ENCODE measurements at places on chromosomes 2 and 18. TPM values are rescaled to one million over a fixed set of nuclear protein-coding genes. Genes with fewer than 3 reads are reported as not detected.

DNA sequence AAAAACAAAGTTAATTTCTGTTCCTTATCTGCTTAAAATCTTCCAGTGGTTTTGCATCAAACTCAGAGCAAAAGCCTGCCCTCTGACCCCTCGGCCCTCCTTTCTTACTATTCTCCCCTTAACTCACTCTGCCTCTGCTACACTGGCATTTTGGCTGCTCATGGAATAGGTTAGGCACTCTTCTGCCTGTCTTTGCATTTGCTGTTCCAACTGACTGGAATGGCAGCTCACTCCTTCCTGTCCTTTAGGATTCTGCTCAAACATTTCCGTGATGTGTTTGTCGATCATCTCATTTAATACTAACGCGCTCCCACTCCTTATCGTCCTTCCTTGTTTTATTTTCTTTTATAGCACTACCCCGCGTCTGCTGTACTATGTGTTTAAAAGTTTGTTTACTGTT lies 815 bp downstream of the CEBPZ start:
- no peaks in the 10 kb centered on the region for H3K36me3 ChIP-seq
- H3K27me3 ChIP-seq: no peaks in the 10 kb centered on the region
- H3K27ac ChIP-seq: peak overlapping the region; percentile 84
- no peak for DNase-seq

DNA sequence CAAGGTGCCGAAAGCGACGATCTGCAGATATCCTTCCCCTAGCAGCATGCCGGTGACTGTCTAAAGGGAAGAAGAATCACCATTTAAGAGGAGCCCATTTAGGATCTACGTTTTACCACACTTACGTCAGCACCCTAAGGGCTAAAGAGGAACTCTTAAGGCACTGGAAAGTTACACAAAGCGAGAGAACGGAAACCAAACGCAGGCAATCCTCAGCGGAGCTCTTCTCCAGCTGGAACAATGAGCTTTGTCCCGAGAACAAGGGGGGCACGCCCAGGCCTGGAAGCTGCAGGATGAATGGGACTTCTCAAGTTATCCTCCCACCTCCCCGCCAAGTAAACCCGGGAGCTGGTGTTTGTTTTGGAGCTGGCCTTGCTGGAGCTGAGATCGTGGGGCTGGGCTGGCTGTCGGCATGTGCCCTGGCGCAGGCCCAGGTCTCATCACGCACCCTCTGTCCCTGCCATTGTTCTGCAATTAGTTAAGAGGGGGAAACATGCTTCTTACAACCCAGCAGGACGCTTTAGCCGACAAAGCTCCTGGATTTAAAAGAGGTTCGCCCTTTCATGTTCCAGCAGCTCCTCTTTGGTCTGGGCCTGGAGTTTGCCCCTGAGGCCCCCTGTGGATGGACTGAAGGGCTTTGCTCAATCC lies 36.4 kb downstream of the PXDN start:
- peaks cover 54% of the 10 kb centered on the region for H3K4me1 ChIP-seq
- H3K27me3 ChIP-seq: no peaks in the 10 kb centered on the region
- no peaks in the 10 kb centered on the region for H3K36me3 ChIP-seq
- DNase-seq: no peak

GRCh38 chr18:50298443-50299284 lies 11.2 kb upstream of the CXXC1 start:
- no peak for DNase-seq
- H3K4me1 ChIP-seq: peaks cover 9% of the 10 kb centered on the region
- H3K4me3 ChIP-seq: peak overlapping the region; percentile 41
- no peaks in the 10 kb centered on the region for H3K36me3 ChIP-seq
- H3K27ac ChIP-seq: no peak overlapping the region
- H3K27me3 ChIP-seq: peaks cover 8% of the 10 kb centered on the region

DNA sequence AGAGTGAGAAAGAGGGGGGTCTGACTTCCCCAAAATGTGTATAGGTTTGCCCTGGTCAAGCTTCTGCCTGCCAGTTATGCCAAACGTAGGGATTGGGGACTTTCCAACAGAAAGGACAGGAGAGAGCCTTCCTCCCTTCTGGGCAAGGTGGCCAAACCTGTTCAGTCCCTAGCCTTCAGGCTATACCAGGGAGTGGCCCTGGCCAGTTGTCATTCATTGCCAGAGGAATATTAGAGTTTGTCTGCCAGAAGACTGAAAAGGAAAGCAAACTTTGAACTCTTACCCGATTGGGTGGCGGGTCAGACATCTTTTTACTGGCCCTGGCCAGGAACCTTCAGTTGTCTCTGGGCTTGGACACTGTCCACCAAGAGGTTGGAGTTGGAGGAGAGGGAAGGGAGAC lies 22.1 kb downstream of the RAB3GAP1 start:
- H3K4me3 ChIP-seq: no peak overlapping the region
- H3K4me1 ChIP-seq: peaks cover 24% of the 10 kb centered on the region
- no peak for DNase-seq
- H3K27ac ChIP-seq: no peak overlapping the region
- H3K27me3 ChIP-seq: no peaks in the 10 kb centered on the region

DNA sequence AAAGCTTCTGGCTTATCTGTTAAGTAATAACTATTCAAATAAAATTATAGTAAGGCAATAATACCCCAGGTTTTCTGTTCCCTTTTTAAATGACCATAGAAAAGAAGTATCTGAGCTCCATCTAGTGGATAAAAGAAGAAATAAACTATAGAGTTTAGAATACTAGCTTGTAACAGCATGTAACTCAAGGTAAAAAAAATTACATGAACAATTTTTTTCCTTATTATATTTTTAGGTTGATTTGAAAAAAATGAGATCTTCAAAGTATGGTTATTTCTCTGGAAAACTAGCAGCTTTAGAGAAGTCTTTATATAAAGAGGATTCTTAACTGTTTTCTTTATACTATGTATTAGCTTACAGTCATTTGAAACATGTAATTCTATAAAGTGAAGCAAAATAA lies 58.1 kb downstream of the NCKAP1 start:
- H3K36me3 ChIP-seq: no peaks in the 10 kb centered on the region
- no peaks in the 10 kb centered on the region for H3K27me3 ChIP-seq
- no peak for DNase-seq
- no peaks in the 10 kb centered on the region for H3K4me1 ChIP-seq
- no peak overlapping the region for H3K4me3 ChIP-seq

DNA sequence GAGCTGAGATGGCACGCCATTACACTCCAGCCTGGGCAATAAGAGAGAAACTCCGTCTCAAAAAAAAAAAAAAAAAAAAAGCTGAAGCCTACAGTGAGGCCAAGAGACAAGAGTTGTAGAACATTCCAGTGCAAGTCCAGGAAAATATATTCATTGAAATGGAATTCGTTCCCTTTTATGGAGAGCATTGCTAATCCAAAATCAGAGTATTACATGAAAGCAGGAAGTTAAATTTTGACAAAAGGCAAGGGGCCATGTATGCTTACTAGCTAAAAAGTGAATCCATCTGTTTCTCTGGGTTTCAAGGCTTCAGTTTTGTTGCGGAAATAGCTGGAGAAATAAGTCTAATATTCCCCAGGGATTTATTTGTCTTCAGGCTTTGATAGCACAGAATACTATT lies 471.7 kb downstream of the THSD7B start:
- no peaks in the 10 kb centered on the region for H3K27me3 ChIP-seq
- no peaks in the 10 kb centered on the region for H3K36me3 ChIP-seq
- DNase-seq: no peak
- H3K4me3 ChIP-seq: no peak overlapping the region
- H3K27ac ChIP-seq: no peak overlapping the region
- H3K4me1 ChIP-seq: no peaks in the 10 kb centered on the region

The HOXD10 gene
- total RNA-seq: 19.6 TPM

GRCh38 chr2:170924969-170925368 lies 4.1 kb upstream of the GORASP2 start:
- H3K4me1 ChIP-seq: peaks cover 5% of the 10 kb centered on the region
- H3K27ac ChIP-seq: no peak overlapping the region
- no peak overlapping the region for H3K4me3 ChIP-seq
- DNase-seq: no peak
